Large intestine (tissue), 12 donors: ENCODE measurements at places on chromosomes 6 and 20. TPM values are rescaled to one million over a fixed set of nuclear protein-coding genes. Genes with fewer than 3 reads are reported as not detected.

GRCh38 chr20:50344232-50345071 is 153.8 kb downstream of the CEBPB start:
- no peak for DNase-seq

DNA sequence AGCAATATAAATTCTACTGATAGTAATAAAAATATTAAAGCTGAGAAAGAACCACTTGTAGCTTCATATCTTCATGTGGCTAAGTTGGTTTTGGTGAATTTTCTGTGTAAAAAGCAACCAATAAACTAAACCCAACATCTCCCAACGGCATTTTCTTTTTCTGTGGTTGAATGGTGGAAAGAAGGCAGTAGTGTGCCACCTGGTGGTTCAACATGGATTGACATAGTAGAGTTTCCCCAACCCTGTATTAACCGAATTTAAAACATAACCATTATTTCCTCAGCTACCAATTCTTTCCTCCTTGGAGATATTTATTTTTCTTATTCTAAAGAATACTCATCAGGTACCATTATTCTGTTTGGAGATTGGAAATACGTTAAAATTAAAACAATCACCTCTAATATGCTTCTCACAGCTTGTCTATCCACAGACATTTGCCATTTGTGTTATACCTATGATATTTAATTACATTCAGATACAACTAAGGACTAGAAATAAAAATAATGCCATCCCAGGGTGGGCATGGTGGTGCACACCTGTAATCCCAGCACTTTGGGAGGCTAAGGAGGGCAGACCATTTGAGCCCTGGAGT is 117.1 kb upstream of the EEF1E1 start:
- peak; percentile 19 for DNase-seq

Gene ZBP1
- polyA plus RNA-seq: 0.40 TPM

- peak; percentile 16 for DNase-seq
These were observed 92.5 kb downstream of the CD83 start for GRCh38 chr6:14210077-14210476.

GRCh38 chr6:9499709-9500108 is 915.2 kb downstream of the TFAP2A start:
- no peak for DNase-seq
